ENCODE measurements at places on chromosomes 1 and 21. TPM values are rescaled to one million over a fixed set of nuclear protein-coding genes. Genes with fewer than 3 reads are reported as not detected.

DNA sequence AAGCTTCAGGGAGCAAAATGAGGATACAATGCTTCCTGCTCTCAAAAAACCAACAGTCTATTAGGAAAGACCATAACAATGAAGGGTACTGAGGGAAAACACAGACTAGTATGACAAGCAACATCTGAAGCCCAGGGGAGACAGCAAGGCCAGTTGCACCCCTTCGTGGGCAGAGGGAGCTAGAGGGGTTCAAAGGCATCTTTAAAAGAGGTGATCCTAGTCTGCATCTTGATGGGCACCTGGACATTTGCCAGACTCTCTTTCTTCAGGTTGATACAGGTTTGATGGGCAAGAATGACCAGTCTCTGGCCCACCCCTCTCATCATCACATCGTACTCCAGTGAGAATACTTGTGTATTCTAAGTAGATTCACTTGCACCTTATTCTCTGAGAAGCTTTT, 177.7 kb downstream of the VAV3 start:
- H3K4me1 ChIP-seq: no peaks in the 10 kb centered on the region
- no peak overlapping the region for H3K4me3 ChIP-seq
- no peak for DNase-seq
- H3K36me3 ChIP-seq: no peaks in the 10 kb centered on the region
- H3K27me3 ChIP-seq: no peaks in the 10 kb centered on the region

DNA sequence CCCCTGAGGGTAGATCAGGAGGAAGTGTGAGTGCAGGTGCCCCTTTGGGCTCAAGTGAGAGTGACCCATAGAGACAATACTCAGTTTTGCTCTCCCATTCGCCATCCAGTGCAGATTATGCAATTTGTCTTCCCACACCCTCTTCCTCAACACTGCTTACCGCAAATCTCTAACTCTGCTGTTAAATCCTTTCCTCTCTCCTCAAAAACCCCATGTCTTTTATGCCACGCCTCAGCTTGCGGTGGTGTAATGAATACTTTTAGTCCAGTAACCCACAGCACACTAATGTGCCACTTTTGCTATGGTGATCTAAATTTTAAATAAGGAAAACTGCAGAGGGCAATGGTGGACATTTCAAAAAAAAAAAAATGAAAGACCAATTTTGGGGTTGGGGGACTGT, 57.7 kb downstream of the PRRX1 start:
- DNase-seq: no peak
- H3K4me3 ChIP-seq: no peak overlapping the region
- H3K4me1 ChIP-seq: no peaks in the 10 kb centered on the region
- H3K36me3 ChIP-seq: no peaks in the 10 kb centered on the region

GRCh38 chr1:199394856-199395255, 632.7 kb upstream of the NR5A2 start:
- no peak for DNase-seq
- H3K4me3 ChIP-seq: no peak overlapping the region
- no peaks in the 10 kb centered on the region for H3K27me3 ChIP-seq

DNA sequence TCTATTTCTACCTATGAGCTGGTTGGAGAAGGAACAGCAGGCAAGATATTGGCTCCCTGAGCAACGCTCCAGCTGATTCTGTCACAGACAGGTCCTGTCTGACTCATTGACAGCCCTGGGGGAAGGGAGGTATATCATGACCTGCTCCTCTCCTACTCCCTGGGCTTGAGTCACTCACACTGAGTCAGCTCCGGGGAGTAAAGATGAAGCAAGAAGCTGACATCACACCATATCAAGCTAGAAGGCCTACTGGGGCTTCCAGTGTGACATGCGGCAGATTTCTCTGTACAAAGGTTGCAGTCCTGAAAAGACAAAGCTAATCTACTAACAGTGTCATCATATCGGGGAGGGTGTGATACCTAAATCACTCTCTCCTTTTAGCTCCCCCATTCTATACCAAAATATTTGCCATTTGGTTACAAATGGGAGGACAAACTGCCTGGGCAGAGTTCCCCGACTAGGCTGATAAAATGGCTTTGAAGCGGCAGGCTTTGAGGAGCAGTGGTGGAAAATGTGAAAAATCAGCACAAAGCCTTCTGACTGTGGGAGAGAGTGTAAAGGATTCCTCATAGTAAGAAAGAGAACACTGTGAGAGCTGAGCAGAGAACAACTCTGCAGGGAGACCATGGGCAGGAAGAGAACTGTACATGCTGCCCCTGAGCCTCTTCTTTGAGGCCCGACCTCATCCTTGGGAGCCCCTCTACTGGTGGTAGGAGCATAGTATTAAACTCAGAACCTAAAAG, 15.5 kb downstream of the PI4KB start:
- peak overlapping the region; percentile 94 for H3K27ac ChIP-seq
- DNase-seq: peak; percentile 99
- no peaks in the 10 kb centered on the region for H3K36me3 ChIP-seq
- H3K4me3 ChIP-seq: no peak overlapping the region
- H3K4me1 ChIP-seq: peaks cover 39% of the 10 kb centered on the region
- no peaks in the 10 kb centered on the region for H3K27me3 ChIP-seq

DNA sequence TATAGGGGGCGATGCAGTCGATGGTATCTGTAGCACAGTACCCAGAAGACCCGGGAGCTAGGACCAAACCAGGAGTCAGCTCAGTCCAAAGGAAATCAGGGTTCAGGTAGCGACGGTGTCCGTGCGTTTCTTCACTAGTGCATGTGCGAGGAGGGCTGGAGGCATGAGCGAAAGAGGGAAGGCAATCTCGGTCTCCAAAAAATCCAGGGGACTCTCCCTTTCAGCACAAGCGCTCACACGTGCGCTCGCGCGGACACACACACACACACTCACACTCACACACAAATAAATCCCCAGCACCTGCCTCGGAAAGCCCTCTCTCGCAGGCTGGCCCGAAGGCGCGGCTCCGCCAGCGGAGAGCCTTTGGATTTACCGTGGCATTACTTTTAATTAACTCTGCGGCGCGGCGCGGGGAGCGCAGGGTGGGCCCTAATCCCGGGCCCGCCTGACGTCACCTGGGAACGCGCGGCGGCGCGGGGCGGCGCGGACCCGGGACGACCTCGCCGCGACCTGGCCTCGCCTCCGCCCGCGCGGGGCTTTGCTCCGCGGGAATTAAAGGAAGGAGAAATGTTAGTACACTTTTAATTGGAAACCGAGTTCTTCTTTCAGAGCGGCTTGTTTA, 121.2 kb downstream of the LMX1A start:
- no peak overlapping the region for H3K4me3 ChIP-seq
- H3K4me1 ChIP-seq: peaks cover 6% of the 10 kb centered on the region
- H3K27ac ChIP-seq: no peak overlapping the region

The UBXN10 gene
- total RNA-seq: 0.84 TPM

DNA sequence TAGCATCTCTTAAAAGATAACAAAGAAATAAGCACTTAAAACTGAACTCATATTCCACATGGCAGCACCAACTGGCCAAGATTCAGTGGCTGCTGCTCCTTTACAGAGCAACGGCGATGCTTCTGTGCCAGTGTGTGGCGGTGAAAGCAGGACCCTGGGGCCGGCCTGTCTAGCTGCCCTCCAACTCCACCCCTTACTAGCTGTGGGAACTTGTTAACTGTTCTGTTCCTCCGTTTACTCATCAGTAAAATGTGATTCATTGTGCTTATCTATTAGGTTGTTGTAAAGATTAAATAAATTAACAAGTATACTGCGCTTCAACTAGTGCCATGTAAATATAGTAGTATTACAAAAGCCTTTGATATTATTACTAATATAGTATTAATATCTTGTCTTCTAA, 133.2 kb downstream of the GDAP2 start:
- H3K4me1 ChIP-seq: no peaks in the 10 kb centered on the region
- no peak overlapping the region for H3K27ac ChIP-seq
- DNase-seq: no peak
- H3K36me3 ChIP-seq: no peaks in the 10 kb centered on the region

GRCh38 chr1:221712198-221712684, 29.6 kb downstream of the DUSP10 start:
- DNase-seq: no peak
- H3K4me1 ChIP-seq: peaks cover 37% of the 10 kb centered on the region
- no peak overlapping the region for H3K27ac ChIP-seq
- no peaks in the 10 kb centered on the region for H3K36me3 ChIP-seq

The QSOX1 gene
- total RNA-seq: 184 TPM

DNA sequence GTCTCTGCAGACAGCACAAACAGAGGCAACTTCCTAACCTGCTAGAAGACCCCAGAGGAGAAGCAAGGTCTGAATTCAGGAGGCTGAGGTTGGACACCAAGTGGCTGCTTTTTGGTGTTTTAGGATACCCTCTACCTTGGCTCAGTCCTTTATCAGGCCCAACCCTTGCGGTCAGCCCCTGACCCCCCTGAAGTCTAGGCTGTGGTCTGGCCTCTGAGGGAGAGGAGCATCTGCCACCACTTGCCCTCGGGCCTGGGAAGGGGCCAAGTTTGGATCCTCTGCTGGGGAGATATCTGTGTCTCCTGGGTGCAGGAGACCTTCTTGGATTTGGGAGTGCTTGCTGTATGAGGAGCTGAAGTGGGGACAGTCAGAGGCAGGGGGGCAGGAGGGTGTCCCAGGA, 21.0 kb downstream of the EDN2 start:
- H3K4me1 ChIP-seq: no peaks in the 10 kb centered on the region
- H3K36me3 ChIP-seq: no peaks in the 10 kb centered on the region
- H3K27me3 ChIP-seq: no peaks in the 10 kb centered on the region

DNA sequence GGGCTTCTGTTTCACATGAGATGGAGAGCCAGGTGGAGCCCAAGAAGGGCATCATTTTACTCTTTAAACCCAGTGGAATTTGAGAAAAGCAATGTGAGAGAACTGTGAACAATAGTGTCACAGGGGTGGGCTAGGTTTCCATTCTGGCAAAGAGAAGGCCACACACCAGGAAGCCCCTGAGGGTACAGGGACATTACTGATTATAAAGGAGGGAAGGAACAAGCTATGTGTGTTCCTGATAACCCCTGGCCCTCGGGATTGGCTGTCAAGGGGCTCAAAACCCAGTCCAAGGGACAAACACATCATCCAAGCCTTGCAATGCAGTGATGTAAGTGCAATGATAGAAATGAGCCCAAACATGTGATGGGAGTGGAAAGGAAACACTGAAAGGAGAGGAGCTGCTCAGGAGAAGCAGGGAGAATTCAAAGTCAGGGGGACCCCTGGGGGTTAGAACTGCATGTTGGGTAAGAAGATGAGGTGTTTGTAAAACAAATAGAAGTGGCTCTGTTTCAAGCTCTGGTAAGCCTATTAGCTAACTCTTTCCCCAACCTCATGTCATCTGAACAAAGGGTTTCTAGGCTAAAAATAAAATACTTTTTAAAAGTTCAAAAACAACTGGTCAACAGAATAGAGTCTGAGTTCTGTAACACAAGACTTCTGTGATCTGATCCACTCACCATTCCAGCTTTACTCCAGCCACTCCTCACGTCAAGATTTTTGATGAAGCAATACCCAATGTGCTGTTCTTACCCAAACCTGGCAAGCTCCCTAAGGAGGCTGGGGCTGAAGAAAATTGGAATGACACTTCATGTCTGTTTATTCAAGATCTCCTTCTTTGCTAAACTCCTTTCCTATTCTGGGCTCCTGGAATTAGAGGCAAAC, 51.1 kb upstream of the IL12RB2 start:
- no peak overlapping the region for H3K27ac ChIP-seq
- H3K36me3 ChIP-seq: no peaks in the 10 kb centered on the region
- no peak for DNase-seq
- H3K4me1 ChIP-seq: no peaks in the 10 kb centered on the region

The MTMR11 gene
- 26.7 TPM for total RNA-seq

GRCh38 chr21:40176724-40177123, 309.5 kb downstream of the PCP4 start:
- DNase-seq: no peak
- H3K36me3 ChIP-seq: no peaks in the 10 kb centered on the region
- H3K4me3 ChIP-seq: no peak overlapping the region
- H3K27me3 ChIP-seq: no peaks in the 10 kb centered on the region
- no peaks in the 10 kb centered on the region for H3K4me1 ChIP-seq

The DHRS3 gene
- 44.1 TPM for total RNA-seq

The FYB2 gene
- not detected for total RNA-seq

DNA sequence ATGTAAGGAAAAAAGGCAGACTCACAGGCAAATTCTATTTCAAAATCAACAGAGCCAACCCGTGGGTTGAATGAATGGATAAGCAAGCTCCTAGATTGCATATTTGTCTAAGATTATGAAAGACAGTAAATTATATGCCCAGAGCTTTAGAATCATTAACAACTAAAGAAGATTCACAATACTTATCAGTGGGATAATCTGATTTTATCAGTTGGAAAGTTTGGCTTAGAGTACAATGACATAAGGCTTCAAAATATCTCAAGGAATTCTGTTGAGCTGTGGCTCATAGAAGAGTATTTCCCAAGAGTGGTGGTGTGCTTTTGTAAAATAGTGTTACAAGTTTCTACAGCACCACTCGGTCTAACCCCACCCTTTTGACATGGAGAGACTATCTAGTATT, 85.5 kb downstream of the ADAMTS1 start:
- no peaks in the 10 kb centered on the region for H3K4me1 ChIP-seq
- H3K27ac ChIP-seq: no peak overlapping the region
- H3K27me3 ChIP-seq: no peaks in the 10 kb centered on the region
- no peak for DNase-seq

DNA sequence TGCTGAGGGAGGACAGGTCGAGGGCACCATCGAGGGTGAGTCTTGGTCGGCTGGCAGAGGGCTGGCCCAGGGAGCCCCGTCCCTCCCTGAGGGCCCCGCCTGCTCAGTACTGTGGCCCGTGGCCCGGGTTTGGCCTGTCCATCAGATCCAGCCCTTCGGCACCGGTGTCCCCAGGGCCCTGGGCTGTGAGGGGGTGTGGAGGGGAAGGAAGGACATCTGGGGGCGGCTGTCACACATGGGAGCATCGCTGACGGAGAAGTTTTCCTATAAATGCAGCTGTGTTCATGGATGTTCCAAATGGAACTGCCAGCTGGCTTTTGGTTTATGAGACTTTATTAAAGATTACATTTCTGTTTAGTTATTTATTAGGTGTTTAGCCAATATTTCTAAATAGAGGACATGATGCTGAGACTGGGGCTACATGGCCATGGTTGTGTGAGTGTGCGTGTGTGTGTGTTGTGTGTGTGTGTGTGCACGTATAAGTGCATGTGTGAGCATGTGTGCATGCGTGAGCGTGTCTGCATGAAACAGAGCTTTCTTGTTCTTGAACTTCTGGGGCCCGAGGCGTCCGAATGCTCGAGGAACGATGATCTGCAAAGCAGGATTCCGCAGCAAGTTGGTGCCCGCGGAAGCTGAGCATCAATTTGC, 54.3 kb downstream of the SLX9 start:
- H3K36me3 ChIP-seq: no peaks in the 10 kb centered on the region
- H3K4me1 ChIP-seq: peaks cover 11% of the 10 kb centered on the region
- H3K27me3 ChIP-seq: no peaks in the 10 kb centered on the region
- no peak for DNase-seq
- no peak overlapping the region for H3K4me3 ChIP-seq
